ENCODE measurements at places on chromosomes 7 and 10. TPM values are rescaled to one million over a fixed set of nuclear protein-coding genes. Genes with fewer than 3 reads are reported as not detected.

EMX2 gene
- total RNA-seq, result 0.09 TPM

VSTM4 gene
- total RNA-seq, result 0.47 TPM

GIMAP2 gene
- total RNA-seq, result 0.51 TPM

CLEC5A gene
- total RNA-seq, result 1.5 TPM

ZDHHC6 gene
- 13.5 TPM for total RNA-seq

CFAP69 gene
- total RNA-seq, result 2.8 TPM

DNA sequence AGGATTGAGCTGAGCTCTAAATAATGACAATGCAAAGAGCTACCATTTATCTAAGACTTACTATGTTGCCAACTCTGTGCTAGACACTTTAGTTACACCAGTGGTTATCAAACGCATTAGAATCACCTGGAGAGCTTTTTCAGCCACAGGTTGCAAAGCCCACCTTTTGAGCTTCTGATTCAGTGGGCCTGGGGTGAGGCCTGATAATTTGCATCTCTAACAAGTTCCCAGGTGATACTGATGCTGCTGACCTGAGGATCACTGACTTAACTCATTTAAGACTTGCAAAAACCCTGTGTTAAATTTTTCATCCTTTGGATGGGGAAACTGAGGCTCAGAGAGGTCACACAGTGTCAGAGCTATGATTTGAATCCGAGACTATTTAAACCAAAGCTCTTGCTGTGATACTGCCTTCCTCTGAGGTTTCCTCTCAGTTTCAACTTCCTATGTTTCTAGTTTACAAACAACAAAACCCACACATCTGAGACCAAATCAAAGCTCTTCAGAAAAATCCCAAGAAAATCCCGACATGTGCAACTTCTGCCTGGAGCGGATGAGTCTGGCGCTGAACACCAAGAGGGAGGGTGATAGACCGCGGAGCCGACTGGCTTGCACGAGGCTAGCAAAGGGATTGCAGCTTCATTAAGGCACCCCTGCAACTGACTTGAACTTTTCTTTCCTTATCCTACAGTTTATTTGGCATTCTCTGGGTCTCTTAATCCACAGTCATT, 124.9 kb downstream of the CYP26A1 start:
- H3K36me3 ChIP-seq, result no peaks in the 10 kb centered on the region
- H3K27me3 ChIP-seq, result no peaks in the 10 kb centered on the region
- no peaks in the 10 kb centered on the region for H3K4me1 ChIP-seq
- no peak overlapping the region for H3K27ac ChIP-seq

All from pancreas (tissue), 10 donors.